ENCODE measurements at places on chromosomes 4 and X.
A peak's percentile ranks its signal among the peaks of the same experiment; 100 is the strongest.

- no peak for DNase-seq
These were observed 148.3 kb upstream of the NHS start for GRCh38 chrX:17226736-17227135.

- DNase-seq: no peak
These were observed 343.8 kb upstream of the CLNK start for GRCh38 chr4:11028334-11028733.

DNA sequence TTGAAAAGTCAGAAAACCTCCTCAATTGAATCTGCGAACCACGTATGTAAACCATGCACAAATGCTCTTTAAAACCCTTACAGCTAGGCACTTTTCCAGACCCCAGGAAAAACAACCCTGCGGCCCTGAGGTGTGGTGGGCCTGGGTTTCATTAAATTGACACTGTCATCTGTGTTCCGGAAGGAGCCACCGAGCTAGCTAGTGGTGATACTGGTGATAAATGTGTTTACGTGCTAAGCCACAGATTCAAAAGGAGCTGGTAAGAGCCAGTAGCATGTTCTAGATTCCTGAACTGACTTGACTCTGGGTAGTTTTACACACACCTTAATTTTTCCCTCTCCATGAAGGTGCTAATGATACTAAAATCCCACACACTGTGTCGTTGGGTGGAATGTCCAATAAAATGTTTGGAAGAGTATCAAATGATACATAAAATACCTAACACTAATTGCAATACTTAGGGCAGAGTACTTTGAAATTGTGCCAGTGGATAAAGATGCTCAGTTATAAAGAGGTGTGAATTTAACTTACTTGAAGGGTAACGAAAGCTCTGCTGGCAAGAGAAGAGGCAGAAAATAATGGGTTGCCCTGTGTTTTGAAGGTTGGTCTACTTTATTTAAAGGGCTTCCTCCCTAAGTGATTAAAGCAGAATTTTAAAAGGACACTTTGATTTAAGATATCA, 8.5 kb downstream of the SMS start:
- no peak for DNase-seq

- no peak for DNase-seq
These were observed 15.3 kb downstream of the ADAMTS3 start for GRCh38 chr4:72553540-72554337.

DNA sequence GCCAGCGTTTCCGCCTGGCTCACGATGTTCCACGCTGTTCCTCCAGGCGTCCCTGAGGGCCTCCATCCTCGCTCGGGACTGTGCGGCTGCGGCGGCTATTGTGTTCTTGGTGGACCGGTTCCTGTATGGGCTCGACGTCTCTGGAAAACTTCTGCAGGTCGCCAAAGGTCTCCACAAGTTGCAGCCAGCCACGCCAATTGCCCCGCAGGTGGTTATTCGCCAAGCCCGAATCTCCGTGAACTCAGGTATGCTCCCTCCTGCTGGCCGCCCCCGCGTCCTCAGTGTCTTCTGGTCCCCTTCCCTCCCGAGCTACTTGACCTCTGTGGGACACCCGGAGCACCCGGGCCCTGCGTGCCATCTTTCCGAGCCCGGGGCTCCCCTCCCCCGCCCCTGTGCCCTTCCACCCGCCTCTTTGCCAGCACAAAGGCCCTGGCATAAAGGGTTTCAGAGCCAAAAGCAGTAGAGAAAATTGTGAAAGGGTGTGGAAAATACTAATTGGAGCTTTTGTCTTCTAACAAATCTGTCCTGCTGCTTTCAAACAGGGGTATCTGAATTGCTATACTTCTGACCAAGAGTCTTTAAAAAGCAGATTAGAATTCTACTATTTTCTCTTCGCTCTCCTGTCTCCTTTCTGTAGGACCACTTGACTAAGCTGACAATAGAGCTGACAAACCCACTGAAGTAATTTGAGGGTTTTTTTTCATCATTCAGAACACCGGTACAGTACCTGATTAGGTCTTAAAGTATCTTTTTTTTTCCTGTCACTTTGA, 104.0 kb downstream of the NEUROG2 start:
- DNase-seq: peak; percentile 70

Data from Ammon's horn (tissue), 1 donor.